Kasumi-1 (cell line): ENCODE measurements at places on chromosomes 7 and 10.
A peak's percentile ranks its signal among the peaks of the same experiment; 100 is the strongest.

DNA sequence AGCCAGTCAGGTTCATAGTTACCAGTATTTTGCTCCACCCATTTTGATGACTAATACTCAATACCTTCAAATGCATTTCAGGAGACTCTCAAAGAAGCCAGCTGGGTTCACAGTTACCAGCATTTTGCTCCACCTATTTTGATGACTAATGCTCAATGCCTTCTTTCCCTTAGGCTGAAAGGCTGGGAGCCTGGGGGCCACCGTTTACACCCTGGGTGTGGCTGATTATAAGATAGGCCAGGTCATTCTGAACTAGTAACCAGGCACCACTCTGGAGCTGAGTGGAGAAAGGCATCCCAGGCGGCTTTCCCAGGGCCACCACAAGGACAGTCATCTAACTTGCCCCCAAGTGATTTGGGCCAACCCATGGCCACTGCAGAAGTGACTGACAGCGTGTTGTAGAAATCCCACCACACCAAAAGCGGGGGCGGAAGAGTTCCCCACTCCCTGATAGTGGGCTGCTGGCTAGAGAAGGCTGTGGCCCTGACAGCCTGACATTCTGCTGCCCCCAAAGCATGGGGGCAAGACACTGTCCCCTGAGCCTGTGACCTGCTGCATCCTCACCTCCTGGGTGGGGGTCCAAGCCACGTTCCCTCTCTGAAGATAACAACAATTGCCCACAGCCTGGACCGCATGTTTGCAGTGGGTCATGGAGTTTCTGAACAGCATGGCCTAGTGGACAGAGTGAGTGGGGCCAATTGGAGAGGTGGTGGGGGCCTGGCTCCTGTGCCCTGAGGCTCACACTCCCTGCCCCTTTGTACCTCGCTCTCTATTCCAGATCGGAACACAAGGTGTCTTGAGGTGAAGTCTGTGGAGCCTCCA, 23.0 kb upstream of the ZNF488 start:
- DNase-seq: no peak

GRCh38 chr10:93566435-93567276, at the start of gene FFAR4:
FFAR4 (plus strand) TSS chr10:93566665; CDS start chr10:93566721, 56 bp downstream.
- DNase-seq: peak; percentile 25

DNA sequence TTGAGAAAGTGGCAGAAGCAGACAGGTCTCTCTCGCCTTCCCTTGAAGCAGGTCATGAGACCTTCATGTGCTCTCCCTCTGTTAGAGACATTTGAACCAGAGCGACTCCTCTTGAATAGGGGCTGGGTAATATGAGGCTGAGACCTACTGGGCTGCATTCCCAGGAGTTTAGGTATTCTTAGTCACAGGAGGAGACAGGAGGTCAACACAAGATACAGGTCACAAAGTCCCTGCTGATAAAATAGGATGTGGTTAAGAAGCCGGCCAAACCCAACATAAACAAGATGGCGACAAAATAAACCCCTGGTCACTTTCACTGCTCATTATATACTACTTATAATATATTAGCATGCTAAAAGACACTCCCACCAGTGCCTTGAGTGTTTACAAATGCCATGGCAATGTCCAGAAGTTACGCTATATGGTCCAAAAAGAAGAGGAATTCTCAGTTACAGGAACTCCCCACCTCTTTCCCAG, 43.5 kb upstream of the MSRB2 start:
- no peak for DNase-seq

- DNase-seq: no peak
Observed at GRCh38 chr10:70928140-70928539, 39.8 kb upstream of the PCBD1 start.

GRCh38 chr7:64870656-64871055, 32.4 kb upstream of the ZNF273 start:
- DNase-seq: no peak

- no peak for DNase-seq
Observed at GRCh38 chr10:22780474-22780885, 66.1 kb upstream of the PIP4K2A start.

- no peak for DNase-seq
Observed at GRCh38 chr10:123318516-123318915, 164.3 kb downstream of the BUB3 start.

GRCh38 chr10:53646525-53646924, 873.9 kb upstream of the MBL2 start:
- DNase-seq: no peak

- DNase-seq: no peak
Observed at GRCh38 chr7:82264783-82265305, 178.7 kb downstream of the CACNA2D1 start.

DNA sequence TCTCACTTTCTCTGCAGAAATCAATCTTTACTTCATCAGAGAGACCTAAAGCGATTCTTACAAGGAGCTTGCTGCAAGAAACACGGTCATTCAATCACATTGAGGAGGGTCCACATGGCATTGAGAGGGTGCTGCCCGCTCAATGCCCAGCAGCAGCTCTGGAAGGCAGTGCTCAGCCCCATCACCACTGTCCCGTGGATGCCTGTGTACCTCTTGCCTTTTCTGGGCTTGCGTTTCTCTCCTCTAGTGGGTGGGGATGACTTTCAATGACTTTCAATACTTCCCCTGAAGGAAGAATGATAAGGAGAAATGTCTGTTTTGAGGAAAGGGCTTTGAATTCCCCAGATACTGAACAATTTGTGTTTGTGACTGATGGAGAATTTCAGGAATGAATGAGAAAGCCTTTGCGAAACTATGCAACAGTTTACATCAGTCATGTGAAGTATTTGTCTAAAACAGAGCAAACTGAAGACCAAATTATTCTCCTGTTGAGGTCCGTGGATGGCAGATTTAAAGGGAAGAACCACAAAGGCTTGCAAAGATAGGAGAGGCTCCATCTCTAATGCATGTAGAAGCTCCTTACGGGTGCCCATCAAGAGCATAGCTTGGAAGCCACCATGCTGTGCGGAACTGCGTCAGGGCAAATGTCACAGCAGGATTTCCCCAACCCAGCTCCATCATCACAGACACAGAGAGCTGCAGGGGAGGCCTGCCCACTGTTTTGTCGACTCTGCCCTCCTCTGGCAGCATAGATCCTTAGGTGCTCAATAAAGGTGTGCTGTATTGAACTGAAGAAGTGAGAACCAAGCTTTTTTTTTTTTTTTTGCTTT, 6.6 kb upstream of the ZNF22 start:
- DNase-seq: no peak

DNA sequence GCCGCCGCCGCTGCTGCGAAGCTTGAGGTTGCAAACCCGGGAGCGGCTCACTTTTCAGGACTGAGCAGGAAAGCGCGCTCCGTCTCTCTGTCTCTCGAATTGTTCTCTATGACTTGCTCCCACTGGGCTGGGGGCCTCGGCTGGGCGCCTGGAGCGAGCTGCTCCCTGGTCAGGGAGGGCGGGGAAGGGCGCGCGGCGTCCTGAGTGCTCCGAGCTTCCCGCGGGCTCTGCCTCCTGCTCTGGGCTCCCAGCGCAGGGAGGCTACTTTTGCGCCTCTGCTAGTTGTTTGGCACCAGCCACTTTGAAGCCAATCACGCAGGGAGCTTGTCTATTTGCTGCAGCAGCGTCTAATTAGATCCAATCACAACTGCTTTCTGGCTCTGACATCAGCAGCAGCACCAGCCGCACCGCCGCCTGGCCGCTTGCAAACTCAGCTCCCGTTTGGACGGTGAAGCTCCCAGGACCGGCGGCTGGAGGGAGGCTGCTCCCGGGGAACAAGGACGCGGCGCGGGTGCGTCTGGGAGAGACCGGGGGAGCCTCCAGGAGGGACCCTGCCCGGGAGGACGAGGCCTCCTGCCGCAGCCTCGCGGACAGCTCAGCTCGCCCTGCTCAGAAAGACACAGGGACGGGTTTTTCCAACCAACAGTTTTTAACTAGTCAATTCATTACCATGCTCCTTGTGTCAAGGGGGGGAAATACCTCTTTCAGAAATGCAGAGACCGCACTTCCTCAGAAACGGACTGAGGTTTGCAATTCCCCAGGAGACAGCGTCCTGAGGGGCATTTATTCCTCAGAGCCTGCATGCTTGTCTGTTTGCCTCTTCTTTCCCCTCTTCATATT, at the start of gene ADARB2:
Gene ADARB2, minus strand, starts transcription at position 304 of the 840 bp plus-strand sequence.
- no peak for DNase-seq

- peak; percentile 90 for DNase-seq
Observed at GRCh38 chr10:122435212-122435827, 19.1 kb upstream of the ARMS2 start.

- peak; percentile 37 for DNase-seq
Observed at GRCh38 chr10:104268405-104268712, 625 bp upstream of the GSTO2 start.

DNA sequence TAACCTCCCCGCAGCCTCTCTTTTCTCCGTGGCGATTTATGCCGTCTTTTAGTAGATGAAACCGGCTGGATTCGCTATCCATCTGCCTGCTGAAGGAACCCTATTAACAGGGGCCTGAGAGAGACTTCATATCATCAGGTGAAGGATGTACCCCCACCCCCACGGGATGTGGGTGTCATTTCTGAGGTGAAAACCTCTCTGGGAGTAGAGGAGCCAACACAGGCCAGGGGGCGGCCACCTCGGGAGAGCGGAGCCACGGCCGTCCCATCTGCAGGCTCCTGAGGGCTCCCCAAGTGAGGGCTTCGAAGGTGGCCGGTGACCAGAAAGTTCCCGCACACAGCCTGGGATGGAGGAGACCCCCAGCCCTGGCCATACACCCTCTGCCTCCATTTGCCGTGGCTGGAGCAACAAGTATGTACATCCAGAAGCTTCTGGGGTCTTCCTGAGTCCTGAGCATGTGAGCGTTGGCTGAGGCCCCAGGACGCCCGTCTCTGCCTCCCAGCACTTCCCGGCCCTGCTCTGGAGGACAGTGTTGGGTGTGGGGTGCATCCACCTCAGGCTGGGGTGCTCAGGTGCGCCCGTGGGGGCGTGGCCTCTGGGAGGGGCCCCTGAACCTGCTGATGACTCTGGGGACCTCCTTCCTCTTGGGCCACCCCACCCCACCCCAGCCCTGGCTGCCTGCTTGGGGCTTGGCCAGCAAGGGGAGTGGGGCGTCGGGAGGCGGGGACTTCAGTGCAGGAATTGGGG, 84.7 kb downstream of the NKX6-2 start:
- DNase-seq: no peak

DNA sequence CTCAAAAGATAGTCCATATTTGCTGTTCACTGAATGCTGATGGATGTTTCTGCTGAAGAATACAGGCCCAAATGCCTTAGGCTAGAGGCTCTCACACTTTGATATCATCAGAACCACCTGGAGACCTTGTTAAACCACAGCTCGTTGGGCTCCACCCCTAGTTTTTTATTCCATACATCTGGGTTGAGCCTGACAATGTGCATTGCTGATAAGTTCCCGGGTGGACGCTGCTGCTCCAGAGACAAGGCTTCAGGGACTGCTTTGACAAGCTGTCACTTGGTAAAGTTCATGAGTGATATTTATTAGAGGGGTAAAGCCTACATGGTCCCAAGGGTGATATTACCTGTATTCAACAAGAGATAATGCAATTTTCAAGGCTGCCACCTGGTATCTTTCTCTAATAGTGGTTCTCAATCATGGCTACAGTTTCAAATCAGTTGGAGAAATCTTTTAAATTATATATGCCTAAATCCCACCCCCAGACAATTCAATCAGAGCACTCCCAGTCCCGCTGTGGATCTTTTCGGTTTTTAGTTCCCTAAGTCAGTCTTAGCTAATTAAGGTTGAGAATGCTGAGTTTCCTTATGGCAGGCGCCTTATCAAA, 107.1 kb upstream of the GSDME start:
- no peak for DNase-seq

GRCh38 chr10:81215498-81215897, 659.5 kb upstream of the NRG3 start:
- DNase-seq: no peak

DNA sequence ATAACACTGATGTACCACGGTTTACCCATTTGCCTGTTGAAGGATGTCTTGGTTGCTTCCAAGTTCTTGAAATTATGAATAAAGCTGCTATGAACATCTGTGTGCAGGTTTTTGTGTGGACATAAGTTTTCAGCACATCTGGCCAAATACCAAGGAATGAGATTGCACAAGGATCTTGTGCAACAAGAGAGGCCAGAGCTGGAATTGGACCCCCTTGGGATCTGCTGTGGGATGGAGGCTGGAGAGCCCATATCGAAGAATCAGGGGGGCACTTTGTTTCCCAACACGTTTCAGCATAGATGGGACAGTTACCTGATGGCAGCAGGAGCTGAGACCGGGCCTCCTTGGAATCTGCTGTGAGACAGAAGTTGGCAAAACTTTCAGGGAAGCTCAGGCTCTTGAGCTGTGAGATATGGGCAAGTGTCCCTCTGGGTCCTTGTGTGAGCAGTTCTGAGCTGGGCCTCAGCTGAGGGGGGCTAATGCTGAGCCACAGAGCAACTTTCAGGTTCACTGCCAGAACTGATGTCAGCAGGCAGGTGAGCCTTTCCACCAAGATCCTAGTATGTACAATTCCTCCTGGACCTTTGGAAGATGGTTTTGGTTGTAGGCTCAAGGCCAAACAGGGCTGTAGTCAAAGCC, 115.2 kb upstream of the RAB18 start:
- DNase-seq: no peak

GRCh38 chr10:5534051-5534821, 9.5 kb downstream of the CALML3 start:
- DNase-seq: no peak

GRCh38 chr10:124886195-124886594, 55.7 kb upstream of the ZRANB1 start:
- no peak for DNase-seq

DNA sequence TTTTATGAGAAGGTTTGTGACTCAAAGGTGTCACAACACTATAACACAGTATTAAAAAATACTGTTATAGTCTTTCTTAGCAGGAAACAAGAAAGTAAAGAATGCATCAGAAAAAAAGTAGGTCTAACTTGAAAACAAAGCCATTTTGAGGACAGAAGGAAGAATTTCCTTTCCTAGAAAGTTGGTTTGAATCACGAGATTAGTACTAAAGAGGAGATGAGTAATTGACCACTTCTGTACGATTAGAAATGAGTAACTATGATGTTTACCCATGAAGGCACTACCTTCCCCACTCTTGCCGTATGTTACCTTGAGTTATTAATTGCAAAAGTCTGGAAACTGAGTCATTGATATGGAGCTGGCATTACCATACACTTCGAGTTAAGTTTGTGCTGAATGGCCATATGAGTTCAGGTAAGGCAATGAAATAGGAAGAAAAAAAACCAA, 65.2 kb downstream of the FAM185A start:
- DNase-seq: no peak

- DNase-seq: no peak
Observed at GRCh38 chr7:133355325-133355708, 102.4 kb downstream of the EXOC4 start.
